ENCODE measurements at places on chromosomes 2 and 18. TPM values are rescaled to one million over a fixed set of nuclear protein-coding genes. Genes with fewer than 3 reads are reported as not detected.
A peak's percentile ranks its signal among the peaks of the same experiment; 100 is the strongest.

The SERPINB12 gene
- 0.62 TPM for total RNA-seq

DNA sequence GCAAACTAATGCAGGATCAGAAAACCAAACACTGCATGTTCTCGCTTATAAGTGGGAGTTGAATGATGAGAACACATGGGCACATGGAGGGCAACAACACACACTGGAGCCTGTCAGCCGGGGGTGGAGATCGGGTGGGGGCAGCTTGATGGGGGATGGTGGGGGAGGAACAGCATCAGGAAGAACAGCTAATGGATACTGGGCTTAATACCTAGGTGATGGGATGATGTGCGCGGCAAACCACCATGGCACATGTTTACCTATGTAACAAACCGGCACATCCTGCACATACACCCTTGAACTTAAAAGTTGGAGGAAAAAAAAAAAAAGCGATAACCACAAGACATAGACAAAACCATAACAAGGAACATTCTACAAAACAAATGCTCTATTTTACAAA, 10.4 kb downstream of the CHMP3 start:
- no peaks in the 10 kb centered on the region for H3K4me1 ChIP-seq
- H3K27me3 ChIP-seq: no peaks in the 10 kb centered on the region
- no peak overlapping the region for H3K4me3 ChIP-seq
- DNase-seq: no peak
- peaks cover 5% of the 10 kb centered on the region for H3K36me3 ChIP-seq

DNA sequence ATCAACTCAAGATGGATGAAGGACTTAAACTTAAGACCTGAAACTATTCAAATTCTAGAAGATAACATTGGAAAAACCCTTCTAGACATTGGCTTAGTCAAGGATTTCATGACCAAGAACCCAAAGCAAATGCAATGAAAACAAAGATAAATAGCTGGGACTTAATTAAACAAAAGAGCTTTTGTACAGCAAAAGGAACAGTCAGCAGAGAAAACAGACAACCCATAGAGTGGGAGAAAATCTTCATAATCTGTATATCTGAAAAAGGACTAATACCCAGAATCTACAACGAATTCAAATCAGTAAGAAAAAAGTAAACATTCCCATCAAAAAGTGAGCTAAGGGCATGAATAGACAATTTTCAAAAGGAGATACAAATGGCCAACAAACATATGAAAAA, 171.2 kb downstream of the ERBB4 start:
- H3K36me3 ChIP-seq: no peaks in the 10 kb centered on the region
- H3K4me3 ChIP-seq: no peak overlapping the region
- DNase-seq: no peak
- no peaks in the 10 kb centered on the region for H3K27me3 ChIP-seq

DNA sequence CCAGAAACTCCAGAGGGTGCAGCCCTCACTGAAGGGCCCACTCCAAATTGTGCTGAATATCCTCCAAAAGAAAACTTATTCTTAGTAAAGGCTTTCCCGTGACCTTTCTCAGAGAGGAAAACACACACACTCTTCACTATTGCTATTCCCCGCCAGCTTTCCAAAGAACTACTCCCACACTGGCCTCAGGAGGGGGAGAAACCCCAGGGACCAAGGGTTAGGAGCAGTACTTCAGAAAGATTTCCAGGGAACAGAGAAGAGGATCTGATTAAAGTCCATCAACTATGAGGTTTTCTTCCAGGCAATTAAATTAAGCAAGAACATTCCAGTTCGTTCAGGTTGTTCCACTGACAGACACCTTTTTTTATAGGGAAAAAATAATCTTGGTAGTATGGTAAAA, 150.2 kb downstream of the TTC32 start:
- peaks cover 15% of the 10 kb centered on the region for H3K4me1 ChIP-seq
- DNase-seq: no peak
- no peaks in the 10 kb centered on the region for H3K27me3 ChIP-seq
- no peaks in the 10 kb centered on the region for H3K36me3 ChIP-seq
- H3K4me3 ChIP-seq: no peak overlapping the region
- H3K27ac ChIP-seq: no peak overlapping the region

The SP140 gene
- 0.22 TPM for total RNA-seq

The PDE11A gene
- 0.62 TPM for total RNA-seq

DNA sequence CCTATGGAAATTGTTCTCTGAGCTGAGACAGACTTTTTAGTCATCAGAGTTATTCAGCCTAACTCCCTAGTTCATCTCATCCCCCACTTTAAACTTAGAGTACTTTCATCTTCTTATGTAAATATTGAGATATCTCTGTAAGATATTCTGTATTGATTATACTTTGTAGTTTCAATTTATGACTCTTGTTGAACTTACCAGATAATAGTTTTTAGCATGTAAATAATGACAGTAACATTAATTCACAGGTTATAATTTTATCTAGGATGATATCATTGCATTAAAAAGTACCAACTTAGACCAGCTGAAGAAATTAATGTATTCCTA, 14.8 kb upstream of the EIF2AK2 start:
- no peaks in the 10 kb centered on the region for H3K27me3 ChIP-seq
- H3K4me1 ChIP-seq: no peaks in the 10 kb centered on the region
- no peak for DNase-seq
- no peaks in the 10 kb centered on the region for H3K36me3 ChIP-seq
- H3K27ac ChIP-seq: no peak overlapping the region

- H3K4me1 ChIP-seq: no peaks in the 10 kb centered on the region
- no peak overlapping the region for H3K4me3 ChIP-seq
- DNase-seq: no peak
Observed at GRCh38 chr2:239472235-239472775, 71.5 kb upstream of the HDAC4 start.

GRCh38 chr2:238703053-238703415, 144.9 kb upstream of the TWIST2 start:
- H3K4me3 ChIP-seq: no peak overlapping the region
- DNase-seq: no peak
- peaks cover 17% of the 10 kb centered on the region for H3K4me1 ChIP-seq
- no peaks in the 10 kb centered on the region for H3K36me3 ChIP-seq
- no peaks in the 10 kb centered on the region for H3K27me3 ChIP-seq

DNA sequence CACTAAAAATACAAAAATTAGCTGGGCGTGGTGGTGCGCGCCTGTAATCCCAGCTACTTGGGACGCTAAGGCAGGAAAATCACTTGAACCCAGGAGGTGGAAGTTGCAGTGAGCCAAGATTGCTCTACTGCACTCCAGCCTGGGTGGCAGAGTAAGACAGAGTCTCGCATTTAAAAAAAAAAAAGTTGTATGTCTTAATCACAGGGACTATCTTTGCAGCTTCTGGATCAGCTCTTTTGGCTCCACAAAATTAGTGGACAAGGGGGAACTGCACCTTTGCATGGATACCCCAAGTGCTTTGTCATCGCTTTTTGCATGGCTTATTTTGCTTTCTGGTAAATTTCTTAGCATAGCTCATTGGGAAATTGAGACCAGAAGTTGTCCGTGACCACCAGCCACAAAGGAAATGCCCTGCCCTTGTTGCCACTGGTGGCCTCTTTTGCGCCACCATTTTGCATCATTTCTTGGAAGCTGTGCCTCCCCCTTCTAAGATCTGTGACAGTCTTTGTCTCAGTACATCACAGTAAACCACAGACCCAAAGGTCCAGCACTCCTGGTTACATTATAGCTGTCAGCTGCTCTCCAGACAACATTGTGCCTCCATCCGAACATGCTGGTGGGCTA, 43.9 kb upstream of the PCBP1 start:
- H3K36me3 ChIP-seq: peaks cover 13% of the 10 kb centered on the region
- H3K4me1 ChIP-seq: no peaks in the 10 kb centered on the region
- no peaks in the 10 kb centered on the region for H3K27me3 ChIP-seq
- peak; percentile 21 for DNase-seq
- no peak overlapping the region for H3K4me3 ChIP-seq
- H3K27ac ChIP-seq: no peak overlapping the region

The CPO gene
- 0.13 TPM for total RNA-seq

The CCDC85A gene
- total RNA-seq: 5.5 TPM

DNA sequence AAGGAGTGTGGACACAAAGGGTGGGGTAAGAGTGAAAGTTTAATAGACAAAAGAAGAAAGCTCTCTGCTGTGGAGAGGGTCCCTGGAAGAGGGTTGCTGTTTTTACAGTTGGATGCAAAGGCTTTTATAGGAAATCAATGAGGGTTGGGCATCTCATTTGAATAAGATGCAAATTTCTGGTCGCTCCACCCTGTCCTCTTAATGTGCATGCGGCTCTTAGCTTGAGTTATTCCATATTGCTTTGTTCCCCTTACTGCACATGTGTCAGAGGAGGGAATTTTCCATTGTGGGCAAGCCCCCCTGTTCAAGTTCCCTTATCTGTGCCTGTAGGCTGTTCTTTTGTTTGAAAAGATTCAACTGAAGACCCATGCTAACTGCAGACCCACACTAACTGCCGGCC, 326.5 kb downstream of the BCL11A start:
- H3K4me3 ChIP-seq: no peak overlapping the region
- H3K27me3 ChIP-seq: no peaks in the 10 kb centered on the region

GRCh38 chr2:176589287-176589686, 320.0 kb downstream of the MTX2 start:
- DNase-seq: no peak
- H3K4me1 ChIP-seq: no peaks in the 10 kb centered on the region
- H3K27me3 ChIP-seq: no peaks in the 10 kb centered on the region
- H3K36me3 ChIP-seq: no peaks in the 10 kb centered on the region
- H3K27ac ChIP-seq: no peak overlapping the region

DNA sequence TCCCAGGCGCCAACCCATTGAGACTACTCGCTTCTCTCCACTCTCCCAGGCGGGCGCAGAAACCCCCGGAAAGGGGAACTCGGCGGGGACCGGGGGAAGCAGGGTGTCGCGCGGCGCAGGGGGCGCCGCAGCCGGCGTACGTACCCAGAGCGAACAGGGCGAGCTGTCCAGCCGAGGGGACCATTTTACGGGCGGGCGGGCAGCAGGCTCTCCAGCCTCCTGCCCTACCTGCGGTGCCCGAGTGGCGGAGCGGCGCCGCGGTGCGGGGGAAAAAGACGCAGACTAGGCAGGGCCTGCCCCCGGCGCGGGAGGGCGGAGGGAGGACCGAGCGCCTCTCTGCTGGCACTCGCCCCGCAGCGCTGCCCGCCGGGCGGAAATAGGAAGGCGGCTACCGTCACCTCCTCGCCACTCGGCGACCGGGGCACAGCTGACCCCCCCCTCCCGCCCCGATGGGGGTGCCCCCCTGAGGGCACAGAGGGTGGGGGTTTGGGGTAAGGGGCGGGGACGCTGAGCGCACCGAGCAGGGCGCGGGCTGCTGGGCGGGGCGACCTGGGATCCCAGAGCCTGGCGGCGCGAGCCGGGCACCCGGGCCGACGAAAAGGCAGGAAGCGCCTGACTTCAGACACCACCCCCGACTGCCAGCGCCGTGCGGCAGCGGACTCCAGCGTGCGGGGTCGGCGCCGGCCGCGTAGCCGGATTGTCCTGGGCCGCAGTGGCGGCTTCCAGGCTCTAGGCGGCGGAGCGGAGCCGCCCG, at the start of gene TGFA:
TSS of gene TGFA (minus strand) at position 243 of the 754 bp plus-strand sequence. CDS start at position 184, 59 bp downstream.
- H3K36me3 ChIP-seq: no peaks in the 10 kb centered on the region
- DNase-seq: peak; percentile 47
- peaks cover 15% of the 10 kb centered on the region for H3K4me1 ChIP-seq
- H3K27me3 ChIP-seq: peaks cover 59% of the 10 kb centered on the region
- peak within 1 kb of the TSS; percentile 42 for H3K4me3 ChIP-seq
- no peak within 1 kb of the TSS for H3K27ac ChIP-seq

DNA sequence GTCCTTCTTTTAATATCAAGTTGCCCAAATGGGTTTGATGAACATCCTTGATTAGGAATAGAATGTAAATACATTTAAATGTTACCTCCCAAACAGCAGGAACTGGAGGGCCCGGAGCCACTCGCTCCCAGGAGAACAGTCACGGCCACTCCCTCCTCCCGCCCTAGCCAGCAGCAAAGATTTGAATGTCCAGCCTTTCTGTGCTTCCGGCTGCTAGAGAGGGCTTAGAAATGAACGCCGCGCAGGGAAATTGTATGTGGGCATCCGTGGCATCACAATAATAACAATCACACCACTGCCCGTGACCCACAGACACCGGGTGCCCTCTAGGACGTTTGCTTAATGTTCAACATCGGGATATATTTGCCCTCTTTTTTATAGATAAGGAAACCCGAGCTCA, 164.9 kb upstream of the SALL3 start:
- H3K36me3 ChIP-seq: no peaks in the 10 kb centered on the region
- H3K4me1 ChIP-seq: no peaks in the 10 kb centered on the region
- no peak for DNase-seq
- no peak overlapping the region for H3K4me3 ChIP-seq
- no peak overlapping the region for H3K27ac ChIP-seq

GRCh38 chr2:11775384-11775783, 29.0 kb downstream of the LPIN1 start:
- DNase-seq: no peak
- H3K36me3 ChIP-seq: peaks cover 36% of the 10 kb centered on the region
- H3K27ac ChIP-seq: no peak overlapping the region
- H3K4me1 ChIP-seq: peaks cover 11% of the 10 kb centered on the region
- no peaks in the 10 kb centered on the region for H3K27me3 ChIP-seq

The TWIST2 gene
- total RNA-seq: 13.6 TPM

GRCh38 chr2:17899871-17900270, 21.4 kb downstream of the KCNS3 start:
- no peak overlapping the region for H3K4me3 ChIP-seq
- peaks cover 7% of the 10 kb centered on the region for H3K4me1 ChIP-seq
- no peaks in the 10 kb centered on the region for H3K36me3 ChIP-seq
- no peaks in the 10 kb centered on the region for H3K27me3 ChIP-seq
- DNase-seq: no peak
- no peak overlapping the region for H3K27ac ChIP-seq

DNA sequence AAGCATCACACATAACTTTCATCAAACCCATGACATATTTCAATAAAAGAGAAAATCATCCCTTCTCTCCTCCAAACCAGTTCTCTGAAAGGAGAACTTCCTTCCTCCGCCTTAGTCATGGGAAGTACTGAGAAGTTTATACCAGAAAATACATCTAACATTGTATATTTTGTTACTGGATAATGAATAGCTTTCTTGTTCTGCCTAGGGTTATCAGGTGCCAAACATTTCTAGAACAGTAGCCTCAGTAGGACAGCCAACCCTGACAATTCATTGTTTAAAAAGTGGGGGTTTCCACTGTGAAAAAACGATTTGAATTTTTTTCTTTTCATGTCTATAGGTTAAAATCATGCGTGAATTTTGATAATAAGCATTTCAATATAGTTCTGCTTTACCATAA, 16.0 kb upstream of the DAW1 start:
- no peaks in the 10 kb centered on the region for H3K36me3 ChIP-seq
- H3K27ac ChIP-seq: no peak overlapping the region
- no peaks in the 10 kb centered on the region for H3K27me3 ChIP-seq
- no peak overlapping the region for H3K4me3 ChIP-seq

- no peaks in the 10 kb centered on the region for H3K27me3 ChIP-seq
- H3K36me3 ChIP-seq: peaks cover 5% of the 10 kb centered on the region
- no peaks in the 10 kb centered on the region for H3K4me1 ChIP-seq
- no peak overlapping the region for H3K4me3 ChIP-seq
- no peak overlapping the region for H3K27ac ChIP-seq
- no peak for DNase-seq
Observed at GRCh38 chr2:213007290-213007838, 144.0 kb downstream of the IKZF2 start.

GRCh38 chr2:128379021-128380015, 60.6 kb upstream of the HS6ST1 start:
- H3K4me1 ChIP-seq: peaks cover 57% of the 10 kb centered on the region
- no peaks in the 10 kb centered on the region for H3K36me3 ChIP-seq
- no peak overlapping the region for H3K4me3 ChIP-seq

The SAP130 gene
- total RNA-seq: 4.5 TPM
